ENCODE measurements at places on chromosomes 11 and 22.

GRCh38 chr22:36588285-36588684 lies 59.3 kb upstream of the EIF3D start:
- no peak for DNase-seq

- DNase-seq, result no peak
These were observed 96.5 kb downstream of the ME3 start for GRCh38 chr11:86575927-86576326.

DNA sequence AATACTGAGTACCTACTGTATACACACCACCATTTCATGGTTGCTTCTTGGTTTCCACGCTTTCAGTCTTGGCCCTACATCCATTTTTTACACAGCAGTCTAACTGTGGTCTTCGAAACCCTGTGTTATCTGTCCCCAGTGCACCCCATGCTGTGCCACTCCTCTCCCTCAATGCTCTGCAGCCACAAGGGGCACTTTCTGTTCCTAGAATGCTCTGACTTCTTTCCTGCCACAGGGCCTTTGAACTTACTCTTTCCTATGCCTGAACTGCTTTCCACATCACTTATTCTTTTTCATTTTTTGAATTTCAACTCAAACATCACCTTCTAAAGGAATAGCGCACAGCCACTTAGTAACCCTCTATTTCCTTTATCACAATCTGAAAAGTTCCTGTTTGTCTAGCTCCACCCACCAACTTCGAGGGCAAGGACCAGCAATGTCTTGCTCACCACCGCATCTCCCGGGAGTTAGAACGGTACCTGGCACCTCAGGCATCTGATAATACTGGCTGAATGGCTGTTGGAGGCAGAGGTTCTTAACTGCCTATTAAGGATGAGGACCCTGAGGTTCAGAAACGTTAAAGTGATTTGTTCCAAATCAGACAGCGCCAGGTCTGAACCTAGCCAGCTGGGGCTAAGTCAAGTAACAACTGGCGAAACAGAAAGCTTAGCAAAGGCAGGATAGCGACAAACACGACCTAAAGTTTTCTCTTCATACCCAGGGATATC lies 568 bp downstream of the ALG8 start:
- peak; percentile 3 for DNase-seq

- no peak for DNase-seq
These were observed 48.7 kb downstream of the DDX6 start for GRCh38 chr11:118742304-118742703.

DNA sequence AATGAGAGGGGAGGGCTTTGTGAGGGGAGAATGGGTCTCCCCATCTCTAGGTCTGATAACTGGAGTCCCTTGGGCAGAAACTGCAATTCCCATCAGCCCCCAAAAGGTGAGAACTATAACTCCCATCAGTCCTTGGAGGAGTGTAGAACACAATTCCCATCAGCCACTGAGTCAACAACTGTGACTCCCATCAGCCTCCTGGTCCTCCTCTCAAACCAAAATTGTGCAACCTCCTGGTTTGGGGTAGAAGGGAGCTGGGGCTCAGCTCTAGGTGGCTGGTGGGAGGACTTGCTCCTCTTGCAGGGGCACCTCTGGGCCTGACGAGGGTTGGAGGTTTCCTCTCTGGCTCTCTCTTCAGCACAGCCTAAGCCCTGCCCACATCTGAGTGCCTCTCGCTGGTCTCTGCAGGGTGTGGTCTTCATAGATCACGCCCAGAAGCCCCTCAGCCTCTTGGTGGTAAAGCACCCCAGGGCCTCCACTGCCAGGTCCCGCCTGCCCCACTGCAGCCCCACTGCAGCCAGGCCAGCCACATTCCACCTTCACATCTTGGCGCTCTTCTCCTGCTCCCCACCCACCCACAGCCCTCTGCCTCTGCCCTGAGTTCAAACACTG lies 18.5 kb downstream of the SLC22A12 start:
- no peak for DNase-seq

DNA sequence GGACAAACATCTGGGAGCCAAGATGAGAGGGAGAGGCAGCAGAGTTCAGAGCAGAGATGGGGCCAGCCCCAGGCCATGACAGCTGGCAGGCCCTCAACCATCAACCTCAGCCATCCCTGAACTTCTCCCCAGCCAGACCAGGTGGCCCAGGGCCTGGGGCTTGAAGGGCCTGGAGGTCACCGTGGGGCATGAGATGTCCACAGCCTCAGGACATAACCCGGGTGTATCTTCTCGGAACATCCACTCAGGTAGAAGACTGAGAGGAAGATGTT lies 12.4 kb upstream of the SLC39A13 start:
- DNase-seq, result no peak

DNA sequence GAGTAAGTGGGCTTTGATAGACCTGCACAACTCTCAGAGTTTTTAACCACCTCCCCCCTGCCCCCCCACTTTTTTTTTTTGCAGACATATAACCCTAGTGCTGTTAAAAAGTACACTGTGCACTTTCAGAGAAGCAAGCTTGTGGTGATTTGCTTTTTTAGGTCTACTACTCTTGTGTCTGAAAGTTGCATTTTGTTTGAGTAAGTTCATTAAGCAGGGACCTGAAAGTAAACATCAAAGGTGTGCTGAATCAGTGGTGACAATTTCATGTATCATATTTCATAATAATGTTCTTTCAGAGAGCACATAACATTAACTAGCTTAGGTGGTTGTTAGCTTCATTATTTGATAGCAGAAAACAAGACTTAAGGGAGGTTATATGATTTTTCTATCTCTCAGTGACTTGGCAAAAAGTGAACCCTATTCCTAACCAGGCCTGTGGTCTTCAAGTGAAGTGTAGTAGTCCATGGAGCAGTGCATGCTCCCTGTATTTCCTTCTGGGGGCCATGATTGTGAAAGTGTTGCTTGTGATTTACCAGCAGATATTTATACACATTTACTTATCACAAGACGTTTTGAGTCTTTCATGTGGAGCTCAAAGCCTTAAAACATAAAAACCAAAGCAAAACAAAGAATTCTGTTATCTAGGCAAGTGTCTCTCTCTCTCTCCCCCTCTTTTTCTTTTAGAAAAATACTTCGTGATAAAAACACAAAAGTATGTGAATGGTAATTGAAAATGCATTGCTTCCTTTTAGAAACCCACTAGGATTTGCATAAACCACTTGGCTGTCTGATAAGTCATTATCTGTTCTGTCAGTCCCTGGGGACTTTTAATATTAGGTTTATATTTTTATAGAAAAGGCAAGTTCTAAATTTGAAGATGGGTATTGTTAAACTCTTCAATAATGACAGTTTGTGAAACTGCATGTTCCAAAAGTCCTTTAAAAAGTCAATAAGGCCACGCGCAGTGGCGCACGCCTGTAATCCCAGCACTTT lies 7.5 kb upstream of the RAG2 start:
- DNase-seq, result no peak

DNA sequence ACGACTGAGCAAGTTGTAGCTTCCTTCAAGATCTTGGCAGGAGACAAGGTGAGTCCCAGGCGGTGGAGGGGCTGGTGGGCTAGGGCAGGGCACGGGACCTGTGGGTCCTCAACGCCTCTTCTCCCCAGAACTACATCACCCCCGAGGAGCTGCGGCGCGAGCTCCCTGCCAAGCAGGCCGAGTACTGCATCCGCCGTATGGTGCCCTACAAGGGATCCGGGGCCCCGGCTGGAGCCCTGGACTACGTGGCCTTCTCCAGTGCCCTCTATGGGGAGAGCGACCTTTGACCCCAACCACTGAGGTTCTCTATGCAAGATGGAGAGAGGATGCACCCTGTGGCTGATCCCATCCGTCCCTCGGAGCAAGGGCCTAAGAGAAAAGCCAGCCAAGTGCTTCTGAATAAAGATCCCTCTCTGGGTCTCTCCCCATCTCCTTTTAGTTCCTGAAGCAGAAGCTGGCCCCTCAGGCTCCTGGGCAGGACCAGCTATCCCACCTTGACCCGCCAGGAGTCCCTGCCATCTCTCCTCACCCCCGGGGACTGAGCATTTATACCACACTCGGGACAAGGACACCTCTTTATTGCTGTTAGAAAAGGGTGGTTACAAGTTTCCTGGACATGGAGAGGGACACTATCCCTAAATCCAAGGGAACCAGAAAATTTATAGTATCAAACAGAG lies 5.4 kb downstream of the CTSF start:
- DNase-seq, result no peak

DNA sequence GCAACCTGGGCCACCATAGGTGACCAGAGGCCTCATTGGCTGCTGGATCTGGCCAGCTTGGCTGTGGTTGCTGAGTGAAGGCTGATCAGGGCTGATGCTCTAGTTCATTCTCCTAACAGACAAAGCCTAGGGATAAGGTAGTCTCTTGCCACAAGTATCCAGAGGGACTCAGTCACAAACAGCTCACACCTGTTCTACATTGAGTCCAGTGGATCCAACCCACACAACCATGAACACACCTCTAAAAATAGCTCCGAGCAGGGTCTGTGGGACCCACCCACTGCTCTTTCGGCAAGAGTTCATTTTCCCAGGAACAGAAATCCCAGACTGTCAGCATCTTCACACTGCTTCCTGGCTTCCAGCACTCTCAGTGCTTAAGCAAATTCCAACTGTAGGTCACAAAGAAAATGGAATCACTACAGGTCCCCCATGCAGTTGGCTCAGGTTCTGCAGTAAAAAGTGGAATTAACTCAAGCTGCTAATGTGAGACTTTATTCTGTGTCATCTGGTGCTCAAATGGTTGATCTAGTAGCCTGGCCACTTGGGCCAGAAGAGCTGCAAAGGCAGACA lies 67.3 kb downstream of the PPFIBP2 start:
- DNase-seq, result no peak

- no peak for DNase-seq
These were observed 56.1 kb upstream of the GNAZ start for GRCh38 chr22:23014250-23014649.

All from NCI-H460 (cell line).